ENCODE measurements at places on chromosomes 6 and 20. TPM values are rescaled to one million over a fixed set of nuclear protein-coding genes. Genes with fewer than 3 reads are reported as not detected.

DNA sequence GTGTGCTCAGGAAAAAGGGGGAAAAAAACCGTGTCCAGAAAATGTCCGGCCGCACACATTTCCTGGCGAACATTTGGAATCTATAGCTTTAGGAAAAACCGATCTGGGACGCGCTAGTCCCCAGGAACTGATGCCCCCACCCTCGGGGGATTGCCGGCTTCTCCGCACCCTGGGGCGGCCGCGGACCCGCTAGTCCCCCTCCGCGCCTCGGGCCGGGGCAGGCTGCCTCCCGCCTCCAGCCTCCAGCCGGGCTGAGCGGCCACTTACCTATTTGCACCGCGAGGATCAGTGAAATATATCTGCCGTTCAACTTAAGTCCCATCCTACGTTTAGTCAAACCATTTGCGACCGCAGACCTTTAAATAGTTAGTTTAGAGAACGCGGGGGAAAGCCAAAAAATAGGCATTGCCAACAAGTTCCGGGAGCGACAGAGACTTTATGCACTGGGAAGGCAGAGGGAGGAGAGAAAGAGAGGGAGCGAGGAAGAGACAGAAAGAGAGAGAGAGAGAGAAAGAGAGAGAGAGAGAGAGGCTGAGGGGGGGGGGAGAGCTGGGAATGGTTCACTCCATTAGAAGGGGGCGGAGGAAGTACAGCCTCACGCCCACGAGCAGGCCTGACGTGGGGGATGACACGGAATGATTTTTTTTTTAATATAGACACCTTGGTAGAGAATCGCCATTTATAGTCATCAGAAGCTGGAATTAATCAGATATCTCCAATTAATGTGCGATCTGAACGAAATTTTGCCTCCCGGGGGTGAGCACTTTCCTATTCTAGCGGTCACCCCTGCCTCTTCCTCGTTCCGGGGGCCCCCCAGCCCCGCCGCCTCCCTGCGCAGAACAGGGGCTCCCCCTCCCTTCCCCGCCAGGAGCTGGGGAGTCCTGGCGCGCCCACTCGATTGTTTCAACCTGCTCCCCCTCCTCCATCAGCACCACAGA lies at the start of gene NRN1:
TSS of gene NRN1 (minus strand) at position 498 of the 938 bp plus-strand sequence. CDS start at position 322, 176 bp downstream.
- no peak for DNase-seq

- no peak for DNase-seq
Measured at GRCh38 chr20:10113746-10114145, 79.0 kb downstream of the ANKEF1 start.

- no peak for DNase-seq
Measured at GRCh38 chr6:99393366-99393697, 663 bp downstream of the COQ3 start.

The CLDN20 gene
- not detected for total RNA-seq
